ENCODE measurements at places on chromosomes 12 and 14.

- no peak for DNase-seq
Measured at GRCh38 chr14:34833549-34834523, 41.3 kb downstream of the BAZ1A start.

DNA sequence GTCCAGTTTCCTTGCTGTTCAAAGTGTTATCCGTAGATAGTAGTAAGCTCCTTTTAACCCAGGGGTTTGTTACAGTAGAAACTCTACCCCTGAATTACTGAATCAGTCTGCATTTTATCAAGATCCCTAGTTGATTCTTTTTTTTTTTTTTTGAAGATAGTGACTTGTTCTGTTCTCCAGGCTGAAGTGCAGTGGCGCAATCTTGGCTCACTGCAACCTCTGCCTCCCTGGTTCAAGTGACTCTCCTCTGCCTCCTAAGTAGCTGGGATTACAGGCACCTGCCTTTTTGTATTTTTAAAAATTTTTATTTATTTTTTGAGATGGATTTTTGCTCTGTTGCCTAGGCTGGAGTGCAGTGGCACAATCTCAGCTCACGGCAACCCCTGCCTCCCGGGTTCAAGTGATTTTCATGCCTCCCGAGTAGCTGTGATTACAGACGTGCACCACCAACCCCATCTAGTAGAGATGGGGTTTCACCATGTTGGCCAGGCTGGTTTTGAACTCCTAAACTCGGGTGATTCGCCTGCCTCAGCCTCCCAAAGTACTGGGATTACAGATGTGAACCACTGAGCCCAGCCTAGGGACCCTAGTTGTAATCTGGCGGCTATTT is 10.5 kb downstream of the LARP4 start:
- DNase-seq, result no peak

DNA sequence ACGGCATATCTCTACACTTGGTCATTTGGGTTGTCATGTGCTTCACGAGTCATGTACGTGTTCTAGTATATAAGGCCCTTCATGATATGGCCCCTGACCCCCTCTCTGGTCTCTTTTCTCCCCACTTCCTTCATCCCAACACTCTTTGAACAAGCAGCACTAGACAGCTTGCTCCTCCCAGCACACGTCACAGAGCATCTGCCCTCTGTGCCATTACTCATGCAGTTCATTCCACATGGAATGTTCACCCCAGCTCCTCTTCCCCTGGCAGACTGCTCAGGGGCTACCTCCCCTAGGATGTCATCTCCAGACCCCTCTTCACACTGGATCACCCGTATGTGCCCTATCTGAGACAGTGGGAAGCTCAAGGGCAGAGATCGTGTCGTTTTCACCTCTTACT is 14.1 kb upstream of the LRP1-AS start:
- no peak for DNase-seq

GRCh38 chr14:55059333-55059732 is 7.9 kb downstream of the MAPK1IP1L start:
- no peak for DNase-seq

GRCh38 chr12:16692099-16692498 is 86.1 kb upstream of the LMO3 start:
- no peak for DNase-seq

- DNase-seq, result no peak
Measured at GRCh38 chr14:62347562-62348011, 585.4 kb downstream of the SNAPC1 start.

- DNase-seq, result no peak
Measured at GRCh38 chr14:84750284-84750683, 779.7 kb upstream of the FLRT2 start.

DNA sequence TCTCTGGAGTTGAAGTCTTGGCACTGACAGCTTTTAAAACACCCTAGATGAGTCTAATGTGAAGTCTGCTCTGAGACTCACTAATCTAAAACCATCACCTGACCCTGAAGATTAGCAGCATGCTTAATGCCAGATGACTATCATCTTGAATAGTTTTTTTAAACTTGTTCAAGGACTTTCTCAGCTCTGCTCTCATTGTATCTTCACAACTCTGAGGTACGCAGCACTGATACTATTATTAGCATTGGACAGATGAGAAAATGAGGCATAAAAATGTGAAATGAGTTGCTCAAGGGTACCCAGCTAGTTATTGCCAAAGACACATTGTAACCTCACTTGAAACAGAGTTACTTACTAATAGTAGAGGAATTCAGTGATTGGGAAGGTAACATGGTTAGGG is 4.8 kb downstream of the SLC38A1 start:
- no peak for DNase-seq

GRCh38 chr14:59278111-59278510 is 89.6 kb downstream of the DAAM1 start:
- no peak for DNase-seq

DNA sequence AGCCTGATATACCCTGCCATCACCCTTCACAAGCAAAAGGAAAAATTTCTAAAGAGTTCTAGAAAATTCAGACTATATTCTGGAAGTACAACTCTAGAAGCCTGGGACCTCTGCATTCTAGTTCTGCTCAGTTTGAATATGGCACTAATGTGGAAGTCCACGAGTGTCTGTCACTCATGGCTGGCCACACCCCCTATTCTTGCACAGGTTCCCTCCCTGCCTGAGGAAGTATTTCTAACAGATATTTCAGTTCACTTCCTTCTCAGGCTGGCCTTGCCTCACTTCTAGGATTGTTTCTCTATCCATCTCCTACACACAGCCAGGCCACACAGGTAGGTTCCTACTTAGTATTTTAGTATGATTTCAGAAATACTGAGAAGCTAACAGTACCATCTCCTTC is 67.4 kb downstream of the PHLDA1 start:
- no peak for DNase-seq

DNA sequence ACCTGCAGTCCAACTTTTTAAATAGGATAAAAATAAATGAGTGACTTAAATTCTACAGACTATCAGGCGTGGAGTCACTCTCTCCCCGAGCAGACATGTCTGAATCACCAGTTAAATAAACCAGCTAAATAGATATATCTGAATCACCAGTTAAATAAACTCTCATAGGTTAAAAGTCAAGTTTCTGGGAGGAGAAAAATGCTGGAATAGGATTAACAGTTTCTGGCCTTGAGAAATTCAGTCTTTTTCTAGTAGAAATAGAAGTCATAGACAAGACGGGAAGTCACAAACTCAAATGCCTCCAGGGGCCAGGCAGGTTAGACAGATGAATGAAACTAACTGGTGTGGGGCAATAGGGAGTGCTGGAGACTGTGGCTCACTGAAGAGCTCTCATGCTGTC is 258.6 kb upstream of the TMEM132C start:
- no peak for DNase-seq

DNA sequence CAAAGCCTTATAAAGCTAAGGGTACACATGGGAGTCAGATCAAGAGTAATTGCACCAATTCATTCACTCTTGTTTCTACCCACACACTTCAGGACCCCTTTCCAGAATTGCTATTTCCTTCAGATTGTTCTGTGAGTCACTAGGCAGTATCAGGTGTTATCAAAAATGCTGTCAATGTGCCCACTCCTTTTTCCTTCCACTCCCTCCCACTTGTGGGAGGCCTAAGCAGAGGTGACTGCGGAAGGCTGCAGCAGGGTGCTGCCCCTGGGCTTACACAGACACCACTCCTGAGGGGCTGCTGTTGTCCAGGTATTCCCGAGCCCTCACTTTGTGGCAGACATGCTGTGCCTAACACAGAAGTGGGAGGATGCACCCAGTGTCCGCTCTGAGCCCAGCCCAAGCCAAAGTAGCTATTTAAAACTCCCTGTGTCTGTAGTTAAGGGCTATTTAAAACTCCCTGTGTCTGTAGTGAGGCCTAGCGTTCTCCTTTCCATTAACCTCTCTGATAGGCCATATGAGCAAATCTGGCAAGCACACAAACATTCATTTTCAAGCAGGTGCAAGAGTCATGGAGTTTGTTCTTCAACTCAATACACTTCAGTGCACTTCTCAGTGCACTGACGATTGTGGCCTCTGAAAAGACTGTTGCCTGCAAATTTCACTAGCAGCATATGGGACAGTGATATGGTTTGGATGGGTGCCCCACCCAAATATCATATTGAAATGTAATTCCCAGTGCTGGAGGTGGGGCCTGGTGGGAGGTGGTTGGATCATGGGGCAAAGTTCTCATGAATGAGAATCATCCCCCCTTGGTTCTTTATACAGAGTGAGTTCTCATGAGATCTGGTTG is 117.8 kb downstream of the PHLDA1 start:
- peak; percentile 74 for DNase-seq

- DNase-seq, result no peak
Measured at GRCh38 chr14:99586054-99586760, 17.8 kb downstream of the CCDC85C start.

- no peak for DNase-seq
Measured at GRCh38 chr14:22798528-22798927, 16.7 kb downstream of the SLC7A7 start.

GRCh38 chr12:66003951-66004350 is 126.6 kb downstream of the LLPH start:
- DNase-seq, result no peak

DNA sequence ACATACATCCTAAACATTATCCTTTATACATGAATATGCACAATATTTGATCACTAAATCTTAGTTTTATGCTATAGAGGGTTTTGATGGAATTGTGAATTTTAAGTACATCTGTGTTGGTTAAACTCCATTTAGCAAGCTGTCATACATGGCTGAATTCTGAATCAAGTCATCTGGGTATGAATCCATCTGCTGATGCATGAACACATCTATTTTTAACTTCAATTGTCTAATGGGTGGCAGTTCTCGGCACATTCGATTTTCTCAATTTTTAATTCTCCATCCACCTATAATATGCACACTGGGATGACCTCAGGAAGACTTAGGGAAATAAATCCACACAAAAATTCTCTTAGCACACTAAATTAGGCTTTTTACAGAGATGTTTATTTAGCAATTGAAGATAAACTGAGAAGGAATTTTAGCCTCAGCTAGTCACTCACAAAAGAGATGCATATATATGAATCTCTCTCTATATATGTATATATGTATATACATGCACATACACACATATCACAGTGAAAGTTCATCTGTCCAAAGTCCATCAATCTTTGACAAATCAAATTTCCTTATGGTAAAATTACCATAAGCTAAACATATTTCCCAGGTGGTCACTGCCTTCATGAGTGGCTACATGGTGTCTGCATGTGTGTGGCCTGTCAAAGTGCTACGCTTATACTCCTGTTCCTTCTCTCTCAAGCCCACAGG is 44.5 kb upstream of the VPS33A start:
- DNase-seq, result no peak

DNA sequence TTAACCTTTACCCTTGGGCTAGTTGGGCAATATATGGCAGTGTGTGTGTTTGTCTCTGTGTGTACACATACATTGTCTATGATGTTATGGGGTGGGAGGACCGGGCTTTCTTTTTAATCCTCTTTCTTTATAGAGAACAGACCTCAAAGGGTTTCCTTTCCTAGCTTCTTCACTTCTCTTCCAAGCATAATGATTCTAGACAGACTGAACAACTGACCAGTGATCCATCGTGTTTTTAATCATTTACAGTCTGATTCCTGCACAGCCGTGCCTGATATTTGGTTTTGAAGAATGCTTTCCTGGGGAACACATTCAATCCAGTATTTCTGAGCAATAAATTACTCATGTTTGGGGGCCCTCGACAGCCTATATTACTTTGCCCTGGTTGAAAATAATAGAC is 481.1 kb upstream of the DCN start:
- no peak for DNase-seq

DNA sequence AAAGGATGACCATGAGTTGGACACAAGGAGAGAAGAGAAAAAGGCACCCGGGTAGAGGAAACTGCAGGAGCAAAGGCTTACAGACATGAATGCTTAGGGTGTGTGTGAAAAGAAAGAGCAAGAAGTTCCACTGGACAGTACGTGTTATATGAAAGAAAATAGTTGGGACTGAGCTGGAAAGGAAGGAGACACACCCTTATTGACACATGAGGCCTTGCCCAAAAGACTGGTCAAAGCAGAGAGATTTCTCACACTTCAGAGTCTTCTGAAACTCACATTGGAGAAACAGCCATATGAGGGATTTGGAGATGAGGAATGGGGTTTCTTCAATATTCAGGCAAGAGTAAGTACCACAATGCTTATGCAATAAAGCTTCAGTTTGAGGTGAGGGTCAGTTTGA is 56.0 kb downstream of the TTC9 start:
- no peak for DNase-seq

DNA sequence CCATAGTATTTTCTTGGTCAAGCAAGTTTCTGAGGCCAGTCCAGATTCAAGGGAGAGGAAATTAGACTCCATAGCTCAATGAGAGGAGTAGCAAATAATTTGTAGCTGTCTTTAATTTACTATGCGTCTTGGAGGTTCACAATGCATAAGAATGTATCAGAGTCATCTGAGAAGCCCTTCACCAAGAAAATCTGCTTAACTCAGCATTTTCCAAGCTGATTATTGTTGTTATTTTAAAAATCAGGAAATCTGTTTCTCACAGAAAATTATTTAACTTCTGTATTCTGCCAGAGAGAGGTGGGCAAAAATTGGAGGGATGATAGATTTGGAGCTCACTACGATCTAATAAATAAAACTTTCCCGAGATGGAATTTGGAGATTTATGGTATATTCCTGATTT is 72.0 kb downstream of the SMOC1 start:
- no peak for DNase-seq

DNA sequence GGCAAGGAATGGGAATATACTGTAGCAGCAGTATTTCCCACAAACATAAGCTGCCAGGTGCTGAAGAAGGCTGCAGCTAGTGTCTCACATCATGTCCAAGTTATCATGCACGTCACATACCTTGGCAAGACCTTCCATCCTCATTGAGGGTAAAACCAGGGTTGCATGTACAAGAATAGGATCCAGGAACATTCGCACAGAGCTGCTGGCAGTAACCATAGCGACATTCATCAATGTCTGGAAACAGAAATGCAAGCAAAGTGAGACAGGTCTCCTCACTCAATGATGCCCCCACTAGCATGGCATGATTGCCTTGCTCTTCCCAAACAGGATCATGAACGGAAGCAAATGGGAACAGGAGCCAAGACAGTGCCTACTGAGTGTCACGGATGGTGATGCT is 23.8 kb upstream of the TC2N start:
- DNase-seq, result no peak

- DNase-seq, result peak; percentile 43
Measured at GRCh38 chr12:52052468-52053186, 1.4 kb downstream of the NR4A1 start.

DNA sequence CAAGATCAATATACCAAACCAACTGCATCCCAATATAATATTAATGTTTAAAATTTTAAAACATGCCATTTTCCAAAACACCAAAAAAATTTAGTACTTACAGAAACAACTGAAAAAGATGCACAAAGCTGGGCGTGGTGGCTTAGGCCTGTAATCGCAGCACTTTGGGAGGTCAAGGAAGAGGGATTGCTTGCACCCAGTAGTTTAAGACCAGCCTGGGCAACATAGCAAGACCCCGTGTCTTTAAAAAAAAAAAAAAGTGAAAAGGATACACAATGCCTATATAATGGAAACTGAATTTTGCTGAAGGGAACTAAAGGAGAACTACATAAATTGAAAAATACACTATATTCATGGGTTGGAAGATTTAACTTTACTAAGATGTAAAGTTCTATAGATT is 149.5 kb downstream of the RMST start:
- DNase-seq, result no peak

All from activated CD4-positive, alpha-beta T cell treated with anti-CD3 and anti-CD28 coated beads for 36 hours (primary cell).